Anterior cingulate cortex (tissue), 58 donors: ENCODE measurements at places on chromosomes 7 and 10.

- no peak for DNase-seq
Measured at GRCh38 chr10:12978891-12979290, 22.6 kb downstream of the CCDC3 start.

DNA sequence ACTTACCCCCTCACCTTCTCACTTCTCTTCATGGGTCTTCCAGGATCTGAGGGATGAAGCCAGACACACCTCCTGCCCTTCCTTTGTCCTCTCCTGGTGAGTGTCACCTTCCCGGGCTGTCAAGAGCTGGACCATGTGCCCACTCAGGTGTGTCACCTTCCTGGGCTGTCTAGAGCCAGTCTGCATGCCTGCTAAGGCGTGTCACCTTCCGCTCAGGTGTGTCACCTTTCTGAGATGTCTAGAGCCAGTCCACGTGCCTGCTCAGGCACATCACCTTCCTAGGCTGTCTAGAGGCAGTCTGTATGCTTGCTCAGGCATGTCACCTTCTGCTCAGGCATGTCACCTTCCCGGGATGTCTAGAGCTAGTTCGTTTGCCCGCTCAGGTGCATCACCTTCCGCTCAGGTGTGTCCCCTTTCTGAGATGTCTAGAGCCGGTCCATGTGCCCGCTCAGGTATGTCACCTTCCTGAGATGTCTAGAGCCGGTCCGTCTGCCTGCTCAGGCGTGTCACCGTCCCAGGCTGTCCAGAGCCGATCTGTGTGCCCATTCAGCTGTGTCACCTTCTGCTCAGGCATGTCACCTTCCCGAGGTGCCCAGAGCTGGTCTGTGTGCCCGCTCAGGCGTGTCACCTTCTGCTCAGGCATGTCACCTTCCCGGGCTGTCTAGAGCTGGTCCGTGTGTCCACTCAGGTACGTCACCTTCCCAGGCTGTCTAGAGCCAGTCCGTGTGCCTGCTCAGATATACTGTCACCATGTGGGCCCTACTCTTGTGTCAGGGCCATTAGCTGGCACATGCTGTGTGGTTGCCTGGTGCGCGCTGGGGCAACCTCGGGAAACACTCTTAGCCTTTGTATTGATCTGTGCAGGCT is 245.3 kb downstream of the EBF3 start:
- DNase-seq, result no peak

GRCh38 chr7:112511451-112512202 is 30.8 kb downstream of the LSMEM1 start:
- DNase-seq, result no peak

DNA sequence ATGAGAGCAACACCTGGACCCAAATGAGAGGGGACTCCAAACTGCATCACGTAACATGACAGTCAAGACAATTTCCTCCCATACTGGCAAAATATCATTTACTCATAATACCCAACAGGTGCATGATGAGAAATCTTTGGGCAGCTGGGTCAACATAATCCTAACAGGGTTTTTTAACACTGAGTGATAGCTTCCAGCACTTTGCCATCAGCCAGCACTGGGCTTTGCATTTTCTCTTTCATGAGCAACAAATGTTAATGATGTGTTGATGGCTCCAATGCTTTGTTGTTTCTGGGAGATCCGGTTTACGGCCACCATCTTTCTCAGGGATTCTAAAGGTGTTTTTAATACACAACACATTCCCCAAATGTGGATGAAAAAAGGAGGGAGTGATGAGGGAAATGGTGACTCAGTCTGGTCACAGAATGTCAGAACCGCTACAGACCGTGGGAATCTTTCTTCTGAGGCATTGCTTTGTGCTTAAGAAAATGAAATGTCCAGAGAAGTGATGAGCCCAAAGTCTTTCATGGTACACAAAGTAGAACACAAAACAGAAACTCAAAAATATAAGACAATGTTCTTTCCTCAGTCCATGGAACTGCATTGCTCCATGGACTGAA is 705.7 kb upstream of the IGFBP3 start:
- DNase-seq, result no peak

DNA sequence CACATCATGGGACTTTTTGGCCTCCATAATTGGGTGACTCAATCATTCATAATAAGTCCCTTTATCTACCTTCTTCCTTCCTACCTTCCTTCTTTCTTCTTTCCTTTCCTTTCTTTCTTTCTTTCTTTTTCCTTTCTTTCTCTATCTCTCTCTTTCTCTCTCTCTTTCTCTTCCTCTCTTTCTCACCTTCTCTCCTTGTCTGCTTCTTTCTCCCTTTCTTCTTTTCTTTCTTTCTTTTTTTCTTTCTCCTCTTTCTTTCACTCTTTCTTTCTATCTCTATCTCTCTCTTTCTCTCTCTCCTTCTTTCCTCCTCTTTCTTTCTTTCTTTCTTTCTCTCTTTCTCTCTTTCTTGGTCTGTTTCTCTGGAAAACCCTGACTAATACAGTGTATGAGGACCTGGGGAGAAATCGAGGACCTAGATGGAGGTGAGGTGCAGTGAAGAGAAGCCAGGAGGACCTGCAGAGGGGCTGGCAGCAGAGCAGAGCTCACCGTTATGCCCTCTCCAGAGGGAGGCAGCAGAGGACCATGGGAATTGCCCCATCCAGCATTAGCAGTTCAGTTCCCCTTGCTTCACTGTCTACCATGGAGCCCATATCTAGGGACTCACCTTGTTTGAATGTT is 52.7 kb upstream of the BTRC start:
- DNase-seq, result peak; percentile 6

- DNase-seq, result peak; percentile 56
Measured at GRCh38 chr10:55631071-55631654, 729.9 kb downstream of the ZWINT start.

GRCh38 chr7:36285276-36285675 is 104.4 kb upstream of the ANLN start:
- DNase-seq, result no peak

DNA sequence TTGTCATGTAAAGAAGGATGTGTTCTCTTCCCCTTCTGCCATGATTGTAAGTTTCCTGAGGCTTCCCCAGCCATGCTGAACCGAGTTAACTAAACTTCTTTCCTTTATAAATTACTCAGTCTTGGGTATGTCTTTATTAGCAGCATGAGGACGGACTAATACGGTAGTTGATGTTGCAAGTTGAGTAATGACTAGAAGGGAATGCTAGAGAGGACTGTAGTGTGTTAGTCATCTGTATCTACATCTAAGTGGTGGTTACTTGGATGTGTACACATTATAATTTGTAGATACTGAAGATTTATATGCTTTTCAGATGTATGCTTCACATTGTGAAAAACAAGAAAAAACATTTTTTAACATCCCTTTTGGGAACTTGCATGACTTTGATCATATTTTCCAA is 244.6 kb downstream of the POLR1F start:
- no peak for DNase-seq

GRCh38 chr10:119908166-119908565 is 15.6 kb downstream of the SEC23IP start:
- DNase-seq, result no peak

DNA sequence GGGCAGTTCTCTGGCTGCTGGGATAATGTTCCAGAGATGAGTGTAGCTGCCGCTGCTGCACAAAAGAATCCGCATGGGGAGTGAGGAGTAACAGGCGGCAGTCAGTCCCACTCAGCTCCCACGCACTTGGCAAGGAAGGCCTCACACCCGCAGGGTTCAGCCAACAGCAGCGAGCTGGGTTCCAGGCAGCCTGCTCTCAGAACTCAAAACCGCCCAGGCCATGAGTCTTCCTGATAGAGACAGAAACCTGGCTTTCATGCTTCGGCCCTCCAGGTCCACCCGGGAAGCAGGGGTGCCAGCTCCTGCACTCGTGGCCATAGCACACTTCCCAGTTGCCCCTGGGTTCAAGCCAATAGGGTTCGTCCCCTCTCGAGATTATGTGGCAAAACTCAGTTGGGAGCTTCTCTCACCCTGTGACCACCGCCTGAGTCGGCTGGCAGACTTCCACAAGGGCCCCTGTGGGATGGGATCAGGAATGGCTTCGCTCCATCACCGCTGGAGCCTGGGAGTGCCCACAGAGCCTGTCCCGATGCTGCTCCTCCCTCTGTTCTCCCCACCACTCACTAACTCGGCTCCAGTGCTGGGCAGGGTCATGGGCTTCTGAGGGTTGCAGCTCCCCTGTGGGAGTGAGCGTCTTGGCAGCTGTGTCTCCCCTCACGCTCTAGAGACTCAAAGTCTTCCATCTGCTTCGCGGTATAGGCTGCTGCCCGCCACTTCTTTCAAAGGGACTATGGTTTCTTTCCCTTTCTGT is 20.6 kb downstream of the CLRN3 start:
- DNase-seq, result peak; percentile 22

- no peak for DNase-seq
Measured at GRCh38 chr7:143910473-143911248, 8.7 kb upstream of the TCAF1 start.

DNA sequence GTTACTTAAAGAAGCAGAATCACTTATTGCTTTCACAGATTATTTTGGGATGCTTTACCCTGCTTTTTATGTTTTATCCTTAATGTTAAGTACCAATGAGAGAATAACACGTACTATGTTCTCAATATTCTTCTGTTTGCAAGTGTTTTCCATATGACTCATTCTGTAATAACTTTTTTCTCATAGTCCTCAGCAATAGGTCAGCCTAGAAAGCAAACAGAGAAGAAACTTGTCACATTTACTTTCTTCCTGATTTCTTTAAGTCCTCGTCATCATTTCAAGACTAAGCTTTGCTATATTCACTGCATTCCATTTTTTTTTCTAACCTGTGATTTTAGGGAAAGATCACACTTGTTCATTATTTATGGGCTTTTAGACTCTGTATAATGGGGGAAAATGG is 6.8 kb upstream of the AGR2 start:
- no peak for DNase-seq

GRCh38 chr7:139183251-139183650 is 47.8 kb upstream of the UBN2 start:
- DNase-seq, result no peak

GRCh38 chr7:22604246-22604645 is 104.3 kb upstream of the STEAP1B start:
- no peak for DNase-seq

DNA sequence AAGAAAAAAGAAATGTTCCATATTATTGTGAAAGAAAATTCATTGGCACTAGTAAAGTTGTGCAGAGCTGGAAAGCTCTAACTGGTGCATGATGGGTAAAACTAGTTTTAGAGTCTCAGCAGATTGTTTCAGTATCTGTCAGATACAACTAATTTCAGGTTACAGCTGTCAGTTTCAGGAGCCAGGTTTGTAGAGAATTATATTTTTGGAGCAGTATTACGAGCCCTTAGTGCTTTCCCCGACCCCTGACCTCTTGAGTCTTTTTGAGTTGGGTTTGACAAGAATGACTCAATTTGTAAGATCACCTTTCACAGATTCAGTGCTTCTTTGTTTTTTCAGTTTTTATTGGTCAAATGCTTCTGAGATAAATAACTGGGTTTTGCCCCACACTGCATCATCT is 366.4 kb upstream of the PLXDC2 start:
- no peak for DNase-seq

- no peak for DNase-seq
Measured at GRCh38 chr7:116451957-116452729, 47.4 kb upstream of the CAV2 start.

GRCh38 chr10:87615856-87616255 is 43.8 kb upstream of the PAPSS2 start:
- DNase-seq, result no peak

DNA sequence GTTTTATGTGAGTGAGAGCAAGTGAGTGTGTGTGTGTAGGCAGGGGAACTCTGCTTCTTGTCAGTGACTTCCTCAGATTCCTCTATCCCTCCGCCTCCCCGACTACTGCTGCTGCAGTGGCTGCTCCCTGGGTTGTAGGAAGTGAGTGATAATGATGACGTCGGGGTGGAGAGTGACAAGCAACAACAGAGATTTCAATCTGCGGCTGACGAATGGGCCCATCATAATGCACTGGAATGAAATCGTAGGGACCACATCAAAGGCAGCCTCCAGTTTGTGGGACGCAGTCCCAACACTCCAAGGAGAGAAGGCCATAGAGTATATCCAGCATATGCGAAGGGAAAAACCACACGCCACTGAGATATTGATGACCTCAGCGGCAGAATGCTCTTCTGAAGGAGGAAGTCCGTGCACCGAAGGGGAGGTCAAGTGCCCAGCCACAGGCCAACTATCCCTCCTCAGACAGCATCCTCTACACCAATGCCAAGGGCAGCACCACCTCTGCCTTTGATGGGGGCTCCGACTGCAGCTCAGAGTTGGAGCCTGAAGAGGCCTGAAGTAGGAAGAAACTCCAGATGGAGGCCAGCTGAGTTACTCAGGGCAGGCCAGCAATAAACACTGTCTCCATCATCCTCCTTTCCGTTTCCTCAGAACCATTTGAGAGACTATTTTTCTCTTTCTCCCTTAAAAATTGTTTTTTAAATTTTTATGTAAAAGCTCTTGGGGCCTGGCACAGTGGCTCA is 11.3 kb upstream of the STMP1 start:
- no peak for DNase-seq

- no peak for DNase-seq
Measured at GRCh38 chr10:34731885-34732701, 83.0 kb downstream of the PARD3 start.

GRCh38 chr7:100170101-100170897 is 1.9 kb upstream of the GAL3ST4 start:
- DNase-seq, result no peak

GRCh38 chr10:23870651-23871610 is 338.0 kb upstream of the KIAA1217 start:
- no peak for DNase-seq

DNA sequence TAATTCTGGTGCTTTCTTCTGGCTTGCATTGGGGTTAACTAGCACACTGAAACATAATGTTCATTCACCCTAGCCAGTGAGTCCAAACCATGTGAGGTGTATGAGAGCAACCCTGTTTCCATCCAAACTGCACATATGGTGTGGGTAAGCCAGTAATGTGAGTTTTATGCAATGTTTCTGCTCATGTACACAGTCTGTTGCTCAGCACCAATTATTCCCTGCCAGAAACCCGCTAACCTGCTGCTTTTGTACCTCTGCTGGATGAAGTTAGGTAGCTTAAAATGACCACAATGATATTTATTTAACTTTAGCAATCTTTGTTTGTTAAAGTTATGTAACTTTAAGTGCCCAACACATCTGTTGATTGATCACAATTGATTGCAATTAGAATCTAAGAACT is 93.7 kb upstream of the RPA3 start:
- no peak for DNase-seq

GRCh38 chr7:18498341-18498740 is 2.8 kb downstream of the HDAC9 start:
- DNase-seq, result no peak

GRCh38 chr10:124455441-124455840 is 5.6 kb upstream of the NKX1-2 start:
- no peak for DNase-seq

DNA sequence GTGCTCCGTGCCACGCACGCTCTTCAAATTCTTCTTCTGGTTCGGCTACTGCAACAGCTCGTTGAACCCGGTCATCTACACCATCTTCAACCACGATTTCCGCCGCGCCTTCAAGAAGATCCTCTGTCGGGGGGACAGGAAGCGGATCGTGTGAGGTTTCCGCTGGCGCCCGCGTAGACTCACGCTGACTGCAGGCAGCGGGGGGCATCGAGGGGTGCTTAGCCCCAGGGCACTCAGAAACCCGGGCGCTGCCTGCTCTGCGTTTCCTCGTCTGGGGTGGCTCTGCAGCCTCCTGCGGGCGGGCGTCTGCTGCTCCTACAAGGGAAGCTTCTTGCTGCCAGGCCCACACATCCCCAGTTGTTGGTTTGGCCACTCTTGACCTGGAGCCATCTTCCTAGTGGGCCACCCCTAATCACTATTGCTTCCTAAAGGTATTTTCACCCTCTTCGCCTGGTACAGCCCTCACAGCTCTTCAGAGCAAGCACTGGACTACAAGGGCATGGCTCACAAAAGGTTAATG is 2.5 kb downstream of the ADRA2A start:
- no peak for DNase-seq
